Stimulated activated CD4-positive, alpha-beta T cell treated with anti-CD3 and anti-CD28 coated beads, Interleukin-4, amount 100 ng/mL, for 4 hours (primary cell): ENCODE measurements at places on chromosomes 4 and X.

DNA sequence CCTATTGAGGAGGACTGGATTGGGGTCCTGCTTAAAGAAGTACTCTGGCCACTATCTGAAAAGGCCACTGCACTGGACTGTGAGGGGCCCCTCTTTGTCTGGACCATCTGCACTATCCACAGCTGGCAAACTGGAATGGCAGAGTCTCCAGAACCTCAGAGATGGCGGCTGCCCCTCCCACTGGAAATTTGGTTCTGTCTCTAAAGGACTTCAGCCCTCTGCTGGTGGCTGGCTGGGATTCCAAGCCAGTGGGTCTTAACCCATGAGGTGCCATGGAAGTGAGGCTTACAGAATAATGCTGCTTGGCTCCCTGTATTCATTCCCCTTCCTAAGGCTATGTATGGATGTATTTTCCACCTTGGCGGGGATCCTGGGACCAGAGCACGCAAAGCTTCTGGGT is 41.6 kb upstream of the CYLC1 start:
- DNase-seq, result no peak

DNA sequence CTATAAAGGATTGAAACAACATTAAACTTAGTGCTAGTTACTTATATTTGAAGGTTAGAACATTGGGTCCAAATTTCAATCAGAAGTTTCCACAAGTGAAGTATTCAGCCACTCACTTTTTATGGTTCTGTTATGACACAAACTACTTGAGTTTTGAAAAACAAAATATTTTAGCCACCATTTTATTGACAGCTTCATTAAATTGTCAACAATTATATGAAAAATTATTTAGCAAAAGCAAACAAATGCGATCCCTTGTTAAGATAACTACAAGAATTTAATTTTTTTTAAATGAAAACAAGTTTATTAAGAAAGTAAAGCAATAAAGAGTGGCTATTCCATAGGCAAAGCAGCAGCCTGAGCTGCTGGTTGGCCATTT is 3.1 kb downstream of the CXCL2 start:
- no peak for DNase-seq

DNA sequence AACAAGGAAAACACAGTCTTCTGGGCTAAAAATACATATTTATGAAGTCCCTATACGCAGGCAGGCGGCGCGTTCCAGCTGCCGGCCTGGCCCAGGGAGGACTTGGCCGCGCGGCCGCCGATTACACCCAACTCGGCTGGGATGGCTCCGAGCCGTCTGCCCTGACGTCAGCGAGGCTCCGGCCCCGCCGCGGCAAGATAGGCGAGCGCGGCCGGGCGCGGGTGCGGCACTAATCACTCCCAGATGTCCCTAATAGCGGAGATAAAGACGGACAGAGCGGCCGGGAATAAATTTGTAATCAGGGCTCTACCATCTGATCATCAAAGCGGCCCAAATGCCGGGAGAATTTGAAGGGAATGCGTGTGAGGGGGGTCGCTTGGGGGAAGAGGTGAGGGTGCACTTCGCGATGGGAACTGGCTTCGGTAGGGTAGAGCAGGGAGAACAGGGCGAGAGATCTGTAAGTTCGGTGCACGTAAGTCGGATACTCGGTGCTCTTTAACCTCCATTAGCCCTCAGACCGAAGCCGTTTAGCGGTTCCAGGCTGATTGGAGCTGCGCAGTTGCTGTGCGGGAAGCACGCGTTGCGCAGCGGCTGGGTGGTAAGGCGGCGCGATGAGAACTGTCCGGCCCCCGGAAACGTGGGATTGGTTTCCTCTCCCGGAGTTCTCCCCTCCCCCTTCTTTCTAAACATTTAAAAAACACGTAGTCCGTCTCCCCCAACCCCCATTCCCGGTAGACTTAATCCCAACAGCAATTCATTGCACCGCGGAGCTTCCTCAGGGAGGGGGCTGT is 7.7 kb downstream of the HAND2 start:
- no peak for DNase-seq

- DNase-seq, result no peak
These were observed 4.8 kb upstream of the SH2D1A start for GRCh38 chrX:124341396-124342132.

DNA sequence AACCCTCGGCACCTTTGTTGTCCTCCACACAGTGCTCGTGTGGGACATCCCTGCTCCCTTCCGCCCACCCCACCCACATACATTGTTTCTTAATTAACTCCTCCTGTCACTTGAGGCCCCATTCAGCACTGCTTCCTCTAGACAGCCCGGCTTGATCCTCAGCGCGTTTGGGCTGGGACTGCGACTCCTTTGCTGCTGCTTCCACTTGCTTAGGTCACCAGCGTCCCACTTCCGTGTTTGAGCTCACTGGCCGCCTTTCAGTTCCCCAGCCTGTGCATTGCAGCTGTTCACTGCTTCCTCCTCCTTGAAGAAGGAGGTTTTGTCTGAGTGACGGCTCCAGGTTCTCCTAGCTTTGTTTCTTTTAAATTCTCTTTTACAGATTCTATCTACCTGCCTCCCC is 16.1 kb downstream of the RNF4 start:
- peak; percentile 47 for DNase-seq

DNA sequence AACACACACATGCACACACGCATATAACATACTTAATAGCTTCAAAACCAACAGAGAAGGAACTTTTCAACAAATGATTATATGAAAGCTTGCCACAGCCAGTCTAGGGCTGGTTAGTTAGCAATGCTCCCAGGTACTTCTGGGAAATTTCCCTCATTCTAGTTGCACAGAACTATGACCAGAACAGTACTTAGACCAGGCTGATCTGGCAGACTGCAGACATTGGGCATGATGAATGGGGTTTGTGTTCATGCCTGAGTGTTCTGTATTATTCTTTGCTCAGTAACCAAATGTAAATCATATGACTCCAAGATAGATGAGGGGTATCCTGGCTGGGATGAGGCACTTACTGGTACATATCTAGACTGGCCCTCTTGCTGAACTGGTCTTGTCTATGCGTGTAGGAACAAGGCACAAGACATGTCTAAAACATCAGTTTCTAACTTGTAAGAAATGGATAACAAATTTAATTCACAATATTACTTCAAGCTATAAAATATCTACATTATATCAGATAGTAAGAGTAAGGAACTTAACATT is 50.3 kb upstream of the GEMIN8 start:
- DNase-seq, result no peak

DNA sequence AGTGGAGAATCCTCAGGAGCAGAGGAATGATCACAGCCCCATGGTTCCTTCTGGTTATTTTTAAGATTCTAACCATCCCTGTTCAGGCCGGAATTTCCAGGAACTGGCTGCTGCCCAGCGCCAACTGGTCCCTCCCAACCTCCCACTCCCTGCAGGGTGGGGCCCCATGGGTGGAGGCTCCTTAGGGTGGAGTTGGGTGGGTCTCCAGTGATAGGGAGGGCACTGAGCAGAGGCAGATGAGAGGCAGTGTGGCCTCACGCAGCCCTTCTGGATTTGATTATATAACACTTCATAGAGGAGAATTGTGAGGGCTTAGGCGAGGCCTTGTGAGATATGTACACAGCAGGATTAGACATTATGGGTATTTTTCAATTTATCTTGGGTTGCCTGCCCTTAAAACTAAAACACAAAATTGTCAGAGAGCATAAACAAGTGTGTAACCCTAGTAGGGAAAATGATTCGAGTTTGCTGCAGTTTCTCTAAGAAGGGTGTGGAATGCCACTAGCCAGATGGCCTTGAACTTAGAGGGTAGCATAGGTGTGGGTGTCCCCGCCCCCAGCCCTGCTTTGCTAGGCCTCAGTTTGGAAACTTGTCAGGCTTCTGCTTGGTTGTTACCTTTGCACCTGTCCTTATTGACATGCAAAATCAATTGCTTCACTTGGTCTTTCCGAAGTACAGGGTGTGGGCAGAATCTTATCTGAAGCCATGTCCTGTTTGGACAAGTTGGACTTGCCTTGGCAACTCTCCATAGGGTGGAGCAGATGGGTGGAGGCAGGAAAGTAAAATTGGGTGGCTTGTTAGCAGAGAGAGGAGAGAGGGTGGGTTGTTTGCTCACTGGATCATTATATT is 9.4 kb downstream of the KLF3 start:
- DNase-seq, result no peak

GRCh38 chr4:1210241-1210841 is 38.0 kb upstream of the SPON2 start:
- DNase-seq, result no peak

DNA sequence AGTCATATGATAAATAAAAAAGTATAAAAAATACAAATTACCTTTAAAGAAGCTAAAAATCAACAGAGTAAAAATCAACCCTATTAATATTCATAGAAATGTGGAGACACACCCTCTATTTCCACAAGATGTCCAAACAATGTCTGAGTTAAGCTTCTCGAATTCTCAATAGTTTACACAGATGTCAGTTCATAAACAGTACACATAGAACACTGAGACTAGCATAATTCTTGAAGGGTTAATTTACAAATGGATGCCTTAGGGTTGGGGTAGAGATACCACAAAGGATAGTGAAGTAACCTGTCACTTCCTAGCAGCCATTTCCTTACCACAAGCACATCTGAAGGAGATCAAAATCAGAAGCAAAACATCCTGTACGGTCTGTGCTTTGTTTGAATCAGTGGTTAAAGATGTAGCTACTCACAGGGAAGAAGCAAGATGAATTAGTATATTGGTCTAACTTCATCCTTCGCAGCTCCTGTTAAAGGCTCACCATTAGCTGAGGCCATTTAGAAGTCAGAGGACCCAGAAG is 2393.9 kb downstream of the ARAP2 start:
- DNase-seq, result no peak

DNA sequence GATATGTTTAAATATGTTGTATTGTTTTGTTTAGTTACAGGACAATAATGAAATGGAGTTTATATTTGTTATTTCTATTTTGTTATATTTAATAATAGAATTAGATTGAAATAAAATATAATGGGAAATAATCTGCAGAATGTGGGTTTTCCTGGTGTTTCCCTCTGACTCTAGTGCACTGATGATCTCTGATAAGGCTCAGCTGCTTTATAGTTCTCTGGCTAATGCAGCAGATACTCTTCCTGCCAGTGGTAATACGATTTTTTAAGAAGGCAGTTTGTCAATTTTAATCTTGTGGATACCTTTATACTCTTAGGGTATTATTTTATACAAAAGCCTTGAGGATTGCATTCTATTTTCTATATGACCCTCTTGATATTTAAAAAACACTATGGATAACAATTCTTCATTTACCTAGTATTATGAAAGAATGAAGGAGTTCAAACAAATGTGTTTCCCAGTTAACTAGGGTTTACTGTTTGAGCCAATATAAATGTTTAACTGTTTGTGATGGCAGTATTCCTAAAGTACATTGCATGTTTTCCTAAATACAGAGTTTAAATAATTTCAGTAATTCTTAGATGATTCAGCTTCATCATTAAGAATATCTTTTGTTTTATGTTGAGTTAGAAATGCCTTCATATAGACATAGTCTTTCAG is 26.9 kb downstream of the NUDT6 start:
- DNase-seq, result no peak

DNA sequence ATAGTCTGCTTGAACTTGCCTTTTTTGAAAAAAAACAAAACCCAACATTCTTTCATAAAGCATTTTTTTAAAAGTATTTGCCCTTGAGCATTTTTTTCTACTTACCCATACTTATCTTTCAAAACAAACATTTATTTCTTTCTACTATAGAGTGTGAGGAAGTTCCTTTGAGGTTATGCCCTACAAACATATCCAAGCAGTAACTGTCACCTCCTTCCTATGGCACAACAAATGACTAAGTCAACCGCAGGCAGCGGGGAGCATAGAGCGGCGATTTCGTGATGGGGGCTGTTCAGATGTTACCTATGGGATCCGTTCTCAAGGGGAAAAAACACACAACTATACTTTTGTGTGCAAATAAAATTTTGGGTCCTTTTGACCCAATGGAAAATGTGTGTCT is 19.4 kb downstream of the SPRY1 start:
- DNase-seq, result peak; percentile 23

DNA sequence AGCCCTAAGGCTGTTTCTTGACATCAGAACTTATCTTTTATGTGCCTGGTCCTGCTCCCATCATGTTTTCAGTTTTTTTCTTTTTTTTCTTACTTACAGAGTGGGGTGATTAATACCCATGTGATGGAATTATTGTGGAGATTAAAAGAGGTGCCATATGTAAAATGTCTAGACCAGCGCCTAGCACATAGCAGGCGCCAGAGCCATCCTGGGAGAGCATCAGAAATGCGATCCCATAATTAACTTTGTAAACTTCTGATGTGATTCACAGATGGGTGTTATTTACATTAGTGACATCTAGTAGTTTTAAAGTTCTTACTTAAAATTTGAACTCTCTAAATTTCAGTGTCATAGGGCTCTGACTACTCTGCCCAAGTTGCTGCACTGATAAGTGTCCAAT is 66.2 kb upstream of the PGRMC2 start:
- DNase-seq, result no peak

- no peak for DNase-seq
These were observed 65.9 kb downstream of the EFNB1 start for GRCh38 chrX:68894513-68895340.

GRCh38 chrX:26511589-26512363 is 295.8 kb downstream of the MAGEB5 start:
- no peak for DNase-seq

DNA sequence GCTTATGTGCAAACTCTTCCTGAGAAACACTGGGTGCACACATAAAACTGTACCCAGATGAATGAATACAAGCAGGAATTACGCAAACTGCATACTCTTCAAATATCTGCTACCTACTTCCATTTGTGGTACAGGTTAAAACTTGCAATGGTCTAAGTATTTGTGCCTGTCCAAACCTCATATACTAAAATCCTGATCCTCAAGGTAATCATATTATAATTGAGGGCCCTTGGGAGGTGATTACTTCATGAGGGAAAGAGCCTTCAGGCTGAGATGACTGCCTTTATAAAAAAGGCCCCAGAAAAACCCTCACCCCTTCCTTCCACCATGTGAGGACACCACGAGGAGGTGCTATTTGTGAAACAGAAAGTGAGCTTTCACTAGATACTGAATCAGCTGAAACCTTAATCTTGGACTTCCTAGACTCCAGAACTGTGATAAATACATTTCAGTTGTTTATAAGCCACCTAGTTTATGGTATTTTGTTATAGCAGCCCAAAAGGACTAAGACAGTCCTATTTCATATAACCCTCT is 1977.2 kb downstream of the PCDH7 start:
- DNase-seq, result no peak

- DNase-seq, result no peak
These were observed at the start of gene H2BW2 for GRCh38 chrX:104039689-104040505. Gene H2BW2 (plus strand): TSS chrX:104039956. CDS start chrX:104039995, 39 bp downstream.

DNA sequence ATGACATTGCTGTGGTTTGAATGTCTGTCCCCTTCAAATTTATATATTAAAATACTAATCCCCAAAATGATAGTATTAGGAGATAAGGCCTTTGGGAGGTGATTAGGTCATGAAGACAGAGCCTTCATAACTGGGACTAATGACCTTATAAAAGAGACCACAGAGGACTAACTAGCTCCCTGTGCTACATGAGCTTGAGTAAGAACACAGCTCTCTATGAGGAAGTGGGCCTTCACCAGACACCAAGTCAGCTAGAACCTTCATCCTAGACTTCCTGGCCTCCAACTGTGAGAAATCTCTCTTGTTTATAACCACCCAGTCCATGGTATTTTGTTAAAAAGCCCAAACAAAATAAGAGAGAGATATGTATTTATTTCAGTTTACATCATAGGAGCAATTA is 242.2 kb upstream of the CTSO start:
- no peak for DNase-seq
